ENCODE measurements at places on chromosomes 7 and 10. TPM values are rescaled to one million over a fixed set of nuclear protein-coding genes. Genes with fewer than 3 reads are reported as not detected.

DNA sequence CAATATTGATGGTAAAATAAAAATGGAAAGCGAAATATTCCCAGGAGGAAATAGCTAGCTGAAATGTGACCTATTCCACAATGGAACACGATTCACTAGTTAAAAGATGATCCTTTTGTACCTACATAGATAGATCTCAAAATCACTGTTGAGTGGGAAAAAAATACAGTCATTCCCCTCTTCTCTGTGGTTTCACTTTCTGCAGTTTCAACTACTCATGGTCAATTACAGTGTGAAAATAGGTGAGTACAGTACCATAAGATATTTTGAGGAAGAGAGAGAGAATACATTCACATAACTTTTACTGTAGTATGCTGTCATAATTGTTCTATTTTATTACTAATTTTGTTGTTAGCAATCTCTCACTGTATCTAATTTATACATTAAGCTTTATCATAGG is 56.0 kb upstream of the COL13A1 start:
- H3K27ac ChIP-seq: no peak overlapping the region
- H3K27me3 ChIP-seq: no peaks in the 10 kb centered on the region

DNA sequence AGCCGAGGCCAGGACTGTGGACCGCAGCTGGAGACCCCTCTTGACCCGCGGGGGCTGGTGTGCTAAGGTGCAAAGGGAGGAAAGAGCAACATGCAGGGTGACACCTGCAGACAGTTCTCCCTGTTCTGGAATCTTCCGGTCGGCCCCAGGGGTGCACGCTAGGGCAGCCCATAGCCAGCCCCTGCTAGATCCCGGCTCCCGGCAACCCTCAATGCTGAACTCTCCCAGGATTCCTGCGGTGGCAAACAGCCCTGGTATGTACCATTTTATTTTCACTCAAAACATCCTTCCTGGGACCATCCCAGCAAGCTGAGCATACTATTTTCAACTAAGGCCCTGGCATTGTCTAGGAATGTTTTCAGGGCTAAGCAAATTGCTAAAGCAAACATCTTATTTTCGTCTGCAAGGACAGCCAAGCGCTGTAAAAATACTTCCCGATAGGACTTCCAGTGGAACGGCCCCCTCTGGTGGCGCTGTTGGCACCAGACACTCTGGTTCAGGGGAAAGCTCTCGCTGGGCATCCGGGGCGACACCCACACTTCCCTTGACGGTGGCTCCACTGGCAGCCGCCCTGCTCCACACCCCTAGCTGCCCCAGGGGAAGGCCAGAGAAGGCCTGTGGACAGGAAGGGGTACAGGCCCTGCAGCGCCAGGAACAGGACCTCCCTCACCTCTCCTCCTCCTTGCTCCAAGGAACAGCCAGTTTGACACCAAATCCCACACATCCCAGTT is 99.4 kb downstream of the CTBP2 start:
- peak overlapping the region; percentile 97 for H3K27ac ChIP-seq
- H3K36me3 ChIP-seq: no peaks in the 10 kb centered on the region
- H3K27me3 ChIP-seq: peaks cover 25% of the 10 kb centered on the region
- peaks cover 79% of the 10 kb centered on the region for H3K4me1 ChIP-seq
- DNase-seq: peak; percentile 86
- peak overlapping the region; percentile 42 for H3K4me3 ChIP-seq

GRCh38 chr10:33388785-33389184 is 54.3 kb upstream of the NRP1 start:
- H3K4me3 ChIP-seq: no peak overlapping the region
- H3K27me3 ChIP-seq: no peaks in the 10 kb centered on the region
- DNase-seq: no peak
- H3K36me3 ChIP-seq: peaks cover 4% of the 10 kb centered on the region
- H3K4me1 ChIP-seq: no peaks in the 10 kb centered on the region
- H3K27ac ChIP-seq: no peak overlapping the region

- no peak for DNase-seq
- H3K4me3 ChIP-seq: no peak overlapping the region
- H3K4me1 ChIP-seq: peaks cover 34% of the 10 kb centered on the region
- no peaks in the 10 kb centered on the region for H3K36me3 ChIP-seq
These were observed 476.8 kb upstream of the ADARB2 start for GRCh38 chr10:2214092-2214491.

DNA sequence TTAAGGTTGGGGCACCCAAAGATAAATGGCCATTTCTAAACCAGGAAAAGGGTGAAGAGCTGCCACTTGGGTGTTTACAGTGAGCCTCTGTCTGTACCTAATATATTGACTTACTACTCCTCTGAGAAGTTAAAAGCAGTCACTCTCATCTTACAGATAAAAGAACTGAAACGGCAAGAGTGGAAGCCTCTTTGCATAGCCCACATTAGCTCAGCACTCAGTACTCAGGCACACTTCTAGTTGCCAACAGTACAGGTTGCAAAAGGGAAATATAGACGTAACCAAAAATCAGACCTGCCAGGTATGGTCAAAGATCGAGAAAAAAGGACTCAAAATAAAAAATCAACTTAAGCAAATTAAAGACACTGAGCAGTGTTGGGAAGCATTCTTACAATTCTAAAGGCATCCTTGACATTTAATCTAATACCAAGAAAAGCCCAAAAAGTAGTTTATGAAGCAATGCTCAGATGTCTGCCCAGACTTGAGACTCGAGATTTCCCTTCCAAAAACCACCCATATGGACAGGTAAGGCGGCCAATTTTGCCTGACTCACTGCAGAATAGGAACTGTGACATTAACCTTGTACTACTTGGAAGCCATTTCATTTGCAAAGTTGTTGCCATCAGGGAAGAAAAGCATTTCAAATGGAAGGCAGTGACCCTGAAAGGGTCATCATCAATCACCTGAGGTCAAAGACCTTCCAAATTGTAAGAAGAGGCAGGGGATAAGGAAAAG is 139.3 kb downstream of the SLC25A13 start:
- no peak for DNase-seq
- H3K27me3 ChIP-seq: no peaks in the 10 kb centered on the region
- no peaks in the 10 kb centered on the region for H3K36me3 ChIP-seq
- H3K4me3 ChIP-seq: no peak overlapping the region

DNA sequence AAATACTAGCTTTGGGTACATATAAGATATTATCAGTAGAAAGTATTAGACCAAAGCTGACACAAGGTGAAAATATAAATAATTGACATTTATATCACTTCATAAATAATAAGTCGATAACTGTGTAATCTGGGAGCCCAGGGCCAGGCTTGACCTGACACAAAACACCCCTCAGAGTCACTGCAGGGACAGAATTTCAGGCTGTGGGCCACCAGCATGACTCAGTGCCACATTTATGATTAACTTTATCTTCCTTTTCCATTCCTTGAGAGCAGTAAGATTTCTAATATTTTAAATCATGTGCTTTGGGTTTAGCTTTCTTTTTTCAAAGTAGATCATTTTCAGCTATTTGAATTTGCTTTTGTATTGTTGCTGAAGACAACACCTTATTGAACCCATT is 102.9 kb upstream of the NFE2L3 start:
- no peaks in the 10 kb centered on the region for H3K36me3 ChIP-seq
- H3K4me1 ChIP-seq: no peaks in the 10 kb centered on the region
- no peak for DNase-seq
- no peaks in the 10 kb centered on the region for H3K27me3 ChIP-seq

DNA sequence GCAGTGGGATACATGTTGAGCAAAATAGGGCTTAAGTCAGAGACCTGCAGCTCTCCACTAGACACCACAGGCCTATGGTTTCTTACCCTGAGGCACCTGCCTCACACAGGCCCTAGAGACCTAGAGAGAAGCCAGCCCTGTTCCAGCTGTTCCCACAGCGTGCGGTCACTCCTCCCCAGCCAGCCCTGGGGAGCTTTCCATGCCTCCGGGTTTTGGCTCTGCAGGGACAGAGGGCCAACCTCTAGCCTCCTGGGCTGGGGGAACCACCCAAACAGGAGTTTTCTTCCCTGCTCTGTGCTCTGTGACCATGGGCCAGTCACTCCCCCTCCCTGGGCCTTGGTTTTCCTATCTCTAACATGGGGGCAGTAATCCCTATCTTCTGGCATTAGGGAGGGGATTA is 33.0 kb downstream of the SH2B2 start:
- H3K4me1 ChIP-seq: peaks cover 1% of the 10 kb centered on the region
- H3K27ac ChIP-seq: no peak overlapping the region
- no peak for DNase-seq

DNA sequence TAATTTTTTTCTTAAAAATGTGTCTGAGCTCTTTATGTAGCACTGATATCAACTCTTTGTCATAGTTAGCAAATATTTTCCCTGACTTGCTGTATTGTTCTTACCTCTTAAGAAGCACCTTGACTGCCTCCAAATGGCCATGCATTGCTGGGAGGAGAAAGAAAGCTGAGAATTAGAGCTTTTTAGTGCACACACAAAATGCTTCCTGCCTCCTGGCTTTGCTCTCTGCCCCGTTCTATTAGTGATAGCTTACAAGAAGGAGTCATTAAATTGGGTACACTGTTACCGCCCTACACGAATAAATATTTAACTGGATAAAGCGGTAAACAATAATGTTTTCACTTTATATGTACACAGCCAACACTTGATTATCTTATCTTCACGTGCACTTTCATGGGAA is 4.1 kb downstream of the ANKRD16 start:
- H3K4me1 ChIP-seq: peaks cover 12% of the 10 kb centered on the region
- H3K27ac ChIP-seq: no peak overlapping the region
- no peak for DNase-seq
- no peaks in the 10 kb centered on the region for H3K36me3 ChIP-seq
- H3K4me3 ChIP-seq: no peak overlapping the region
- H3K27me3 ChIP-seq: peaks cover 6% of the 10 kb centered on the region

DNA sequence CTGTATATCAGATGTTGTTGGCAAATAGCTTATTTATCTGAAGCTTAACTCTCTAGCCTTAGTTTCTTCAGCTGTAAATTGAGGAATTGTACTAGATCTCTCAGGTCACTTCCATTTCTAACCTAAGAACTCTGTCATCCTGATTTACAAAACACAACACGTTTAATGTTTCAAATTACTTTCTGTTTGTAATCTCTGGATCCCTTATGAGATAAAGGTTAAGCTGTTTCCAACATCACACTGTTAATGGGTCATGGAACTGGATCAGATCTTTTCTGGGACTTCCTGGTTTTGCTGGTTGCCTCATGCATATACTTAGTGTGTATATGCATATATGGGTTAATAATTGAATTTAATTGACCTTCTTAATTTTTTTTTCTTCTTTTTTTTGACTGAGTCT is 9.9 kb downstream of the SAMD8 start:
- H3K27me3 ChIP-seq: no peaks in the 10 kb centered on the region
- H3K4me1 ChIP-seq: no peaks in the 10 kb centered on the region
- H3K27ac ChIP-seq: no peak overlapping the region
- DNase-seq: no peak
- H3K4me3 ChIP-seq: no peak overlapping the region

The TMEM130 gene
- total RNA-seq: 7.8 TPM

The FBXO24 gene
- total RNA-seq: 0.49 TPM

The UTF1 gene
- total RNA-seq: 0.61 TPM

The GSAP gene
- 0.76 TPM for total RNA-seq

Measured in glutamatergic neuron (in vitro differentiated cells).